ENCODE measurements at places on chromosomes 4 and X. TPM values are rescaled to one million over a fixed set of nuclear protein-coding genes. Genes with fewer than 3 reads are reported as not detected.

ATP2B3 gene
- 0.06 TPM for total RNA-seq

ADGRG4 gene
- not detected for total RNA-seq

MAGEA11 gene
- not detected for total RNA-seq

ASB9 gene
- total RNA-seq, result 5.9 TPM

All from pancreas (tissue), 10 donors.